ENCODE measurements at places on chromosomes 6 and 20. TPM values are rescaled to one million over a fixed set of nuclear protein-coding genes. Genes with fewer than 3 reads are reported as not detected.

DNA sequence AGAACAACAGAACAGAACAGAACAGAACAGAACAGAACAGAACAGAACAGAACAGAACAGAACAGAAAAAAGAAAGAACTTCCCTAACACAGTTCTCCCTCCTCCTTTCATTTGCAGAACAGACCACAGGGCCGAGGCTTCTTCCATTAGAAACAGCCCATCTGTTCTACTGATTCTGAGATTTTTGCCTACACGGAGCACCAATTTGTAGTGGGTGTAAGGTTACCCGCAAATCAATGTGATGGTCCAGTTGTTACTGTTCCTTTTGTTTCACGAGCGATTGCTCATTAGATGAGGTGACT, 734 bp upstream of the OGFRL1 start:
- peaks cover 8% of the 10 kb centered on the region for H3K4me1 ChIP-seq
- H3K27ac ChIP-seq, result peak overlapping the region; percentile 85
- no peak for DNase-seq
- H3K27me3 ChIP-seq, result no peaks in the 10 kb centered on the region
- no peaks in the 10 kb centered on the region for H3K36me3 ChIP-seq

ISM1 gene
- 1.4 TPM for total RNA-seq

DNA sequence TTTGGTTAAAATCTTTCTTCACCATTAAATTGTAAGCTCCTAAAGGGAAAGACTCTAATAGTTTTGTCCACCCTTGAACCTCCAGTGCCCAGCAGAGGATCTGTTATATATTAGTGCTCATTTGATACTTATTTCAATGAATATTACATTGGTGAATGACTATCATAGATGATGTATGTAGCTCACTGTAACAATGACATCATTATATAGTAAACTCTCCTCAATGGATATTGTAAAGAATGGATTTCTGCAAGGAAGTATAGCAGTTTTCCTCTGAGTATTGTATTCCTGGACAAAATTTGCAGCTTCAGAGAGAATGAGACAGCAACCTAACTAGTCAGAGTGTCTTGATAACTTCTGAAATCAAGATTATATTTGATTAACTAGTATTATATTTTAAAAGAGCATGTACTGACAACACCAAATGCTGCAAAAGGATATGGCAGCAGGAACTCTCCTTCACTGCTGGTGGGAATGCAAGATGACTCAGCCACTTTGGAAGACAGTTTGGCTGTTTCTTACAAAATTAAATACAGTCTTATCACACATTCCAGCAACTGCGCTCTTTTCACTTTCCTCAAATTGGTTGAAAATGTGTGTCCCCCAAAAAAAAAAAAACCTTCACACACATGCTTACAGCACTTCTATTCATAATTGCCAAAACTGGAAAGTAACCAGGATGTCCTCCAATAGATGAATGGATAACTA, 189.8 kb upstream of the OPRM1 start:
- DNase-seq, result no peak
- H3K4me1 ChIP-seq, result no peaks in the 10 kb centered on the region
- H3K36me3 ChIP-seq, result no peaks in the 10 kb centered on the region
- H3K27me3 ChIP-seq, result no peaks in the 10 kb centered on the region

GRCh38 chr6:20538907-20539306, 4.7 kb downstream of the CDKAL1 start:
- H3K27ac ChIP-seq, result no peak overlapping the region
- H3K36me3 ChIP-seq, result peaks cover 20% of the 10 kb centered on the region
- no peaks in the 10 kb centered on the region for H3K27me3 ChIP-seq
- no peak for DNase-seq
- H3K4me3 ChIP-seq, result no peak overlapping the region

DNA sequence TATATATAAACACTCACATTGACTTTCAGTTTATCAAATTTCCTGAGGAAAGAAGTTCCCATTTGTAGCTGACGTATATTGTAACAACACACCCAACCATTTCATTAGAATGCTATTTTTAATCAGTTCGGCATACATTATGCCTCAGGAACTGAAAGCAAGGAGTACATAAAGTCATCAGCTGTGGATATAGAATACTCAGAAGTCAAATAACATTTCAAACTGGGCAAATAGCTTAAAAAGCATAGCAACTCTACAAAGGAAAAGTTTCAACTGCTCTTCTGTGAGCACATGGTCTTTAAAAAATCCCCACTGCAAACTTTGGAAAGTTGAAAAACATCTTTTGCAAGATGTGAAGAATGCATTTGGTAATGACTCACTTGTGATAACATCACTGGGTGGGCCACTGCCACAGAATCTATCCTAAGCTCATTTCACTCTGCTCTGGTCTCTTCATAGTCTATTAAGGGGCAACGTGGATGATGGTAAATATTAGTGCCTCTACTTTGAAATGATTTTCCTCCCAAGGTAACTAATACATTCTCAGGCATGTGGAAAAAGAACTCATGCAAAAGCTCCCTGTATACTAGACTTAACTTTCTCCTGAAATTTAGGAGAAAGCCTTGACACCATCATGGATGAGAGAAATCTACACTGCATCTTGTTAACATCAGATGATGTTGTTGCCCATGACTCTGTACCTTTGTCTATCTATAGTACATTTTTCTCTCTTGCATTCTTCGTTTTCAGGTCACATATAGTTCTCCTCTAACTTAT, 49.2 kb downstream of the FYN start:
- peak overlapping the region; percentile 65 for H3K27ac ChIP-seq
- H3K27me3 ChIP-seq, result no peaks in the 10 kb centered on the region
- peak; percentile 71 for DNase-seq
- peaks cover 17% of the 10 kb centered on the region for H3K4me1 ChIP-seq
- no peak overlapping the region for H3K4me3 ChIP-seq

DNA sequence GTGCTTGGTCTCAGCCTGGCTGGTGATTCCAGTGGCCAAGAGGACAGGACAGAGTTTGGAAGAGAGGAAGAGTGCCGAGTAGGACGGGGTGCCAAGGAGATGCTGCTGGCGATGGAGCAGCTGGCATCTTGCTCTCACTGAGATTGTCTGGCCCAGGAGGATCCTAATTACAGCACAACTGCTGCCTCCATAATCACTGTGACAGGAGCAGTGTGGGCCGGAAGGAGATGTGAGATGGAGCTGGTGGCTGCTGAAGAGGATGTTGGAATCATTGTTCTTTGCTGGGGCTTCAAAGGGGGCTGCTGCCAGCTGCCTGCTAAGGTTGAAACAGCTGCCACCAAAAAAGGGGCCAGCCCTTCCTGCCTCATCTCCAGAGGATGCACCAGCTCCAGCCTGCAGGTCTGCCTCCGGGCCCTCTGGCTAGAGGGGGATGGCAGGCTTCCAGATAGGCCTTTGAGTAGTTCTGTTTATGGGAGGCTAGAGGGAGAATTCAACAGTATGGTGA, 214.4 kb downstream of the RNF144B start:
- H3K27me3 ChIP-seq, result no peaks in the 10 kb centered on the region
- H3K36me3 ChIP-seq, result no peaks in the 10 kb centered on the region
- DNase-seq, result peak; percentile 13
- no peaks in the 10 kb centered on the region for H3K4me1 ChIP-seq
- no peak overlapping the region for H3K27ac ChIP-seq

ULBP3 gene
- 3.9 TPM for total RNA-seq

TULP1 gene
- 0.80 TPM for total RNA-seq

GRCh38 chr6:47919875-47920274, 138.0 kb downstream of the OPN5 start:
- no peak overlapping the region for H3K4me3 ChIP-seq
- H3K27ac ChIP-seq, result no peak overlapping the region
- H3K27me3 ChIP-seq, result no peaks in the 10 kb centered on the region
- H3K4me1 ChIP-seq, result peaks cover 2% of the 10 kb centered on the region
- no peaks in the 10 kb centered on the region for H3K36me3 ChIP-seq
- DNase-seq, result no peak

ADTRP gene
- total RNA-seq, result 0.22 TPM

DNA sequence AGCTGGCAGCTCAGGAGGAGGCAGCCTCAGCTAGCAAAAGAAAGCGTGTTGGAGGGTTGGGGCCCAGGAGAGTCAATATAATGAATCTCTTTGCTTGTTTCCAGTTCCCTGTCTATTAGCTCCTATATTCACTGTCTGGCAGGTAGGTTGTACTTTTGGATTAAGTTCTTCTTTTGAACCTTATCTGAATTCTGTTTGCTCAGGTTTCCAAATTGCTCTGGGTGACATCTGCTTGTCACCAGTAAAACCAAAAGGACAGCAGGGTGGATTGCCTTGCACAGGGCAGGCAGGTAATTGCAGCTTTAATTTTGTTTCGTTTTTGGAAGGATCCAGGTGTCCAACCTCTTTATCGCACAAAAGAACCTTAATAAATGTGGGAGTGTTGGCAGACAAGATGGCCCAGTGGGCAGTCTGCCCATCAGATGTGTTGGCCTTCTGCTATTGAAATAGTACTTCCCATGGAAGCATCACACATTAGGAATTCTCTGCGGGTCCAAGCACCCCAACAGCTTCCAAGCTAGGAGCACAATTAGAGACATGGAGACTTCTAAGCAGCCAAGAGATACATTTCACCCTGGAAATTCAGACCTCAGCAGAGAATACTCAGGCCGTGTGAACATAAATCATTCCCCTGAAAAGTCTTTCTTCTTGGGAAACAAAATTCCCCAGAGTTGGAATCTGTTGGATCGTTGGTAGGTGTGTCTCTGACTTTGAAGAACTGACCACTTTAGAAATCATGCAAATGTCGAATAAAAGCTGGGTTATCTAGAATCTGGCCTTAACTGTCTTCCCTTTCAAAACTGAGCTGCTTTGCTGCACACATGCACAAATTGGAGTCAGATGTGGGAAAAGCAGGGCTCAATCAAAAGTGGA, 286.9 kb upstream of the BMP2 start:
- no peaks in the 10 kb centered on the region for H3K27me3 ChIP-seq
- no peaks in the 10 kb centered on the region for H3K36me3 ChIP-seq
- no peak overlapping the region for H3K4me3 ChIP-seq
- DNase-seq, result peak; percentile 68
- H3K27ac ChIP-seq, result no peak overlapping the region

SLC22A16 gene
- 0.22 TPM for total RNA-seq

GRCh38 chr20:32709632-32710121, 33.6 kb downstream of the COMMD7 start:
- peaks cover 14% of the 10 kb centered on the region for H3K36me3 ChIP-seq
- H3K4me3 ChIP-seq, result no peak overlapping the region
- H3K4me1 ChIP-seq, result no peaks in the 10 kb centered on the region
- H3K27me3 ChIP-seq, result no peaks in the 10 kb centered on the region
- no peak for DNase-seq
- H3K27ac ChIP-seq, result no peak overlapping the region

- no peak overlapping the region for H3K4me3 ChIP-seq
- H3K4me1 ChIP-seq, result no peaks in the 10 kb centered on the region
- no peak for DNase-seq
These were observed 27.4 kb downstream of the KCNQ5 start for GRCh38 chr6:72649032-72649984.

DNA sequence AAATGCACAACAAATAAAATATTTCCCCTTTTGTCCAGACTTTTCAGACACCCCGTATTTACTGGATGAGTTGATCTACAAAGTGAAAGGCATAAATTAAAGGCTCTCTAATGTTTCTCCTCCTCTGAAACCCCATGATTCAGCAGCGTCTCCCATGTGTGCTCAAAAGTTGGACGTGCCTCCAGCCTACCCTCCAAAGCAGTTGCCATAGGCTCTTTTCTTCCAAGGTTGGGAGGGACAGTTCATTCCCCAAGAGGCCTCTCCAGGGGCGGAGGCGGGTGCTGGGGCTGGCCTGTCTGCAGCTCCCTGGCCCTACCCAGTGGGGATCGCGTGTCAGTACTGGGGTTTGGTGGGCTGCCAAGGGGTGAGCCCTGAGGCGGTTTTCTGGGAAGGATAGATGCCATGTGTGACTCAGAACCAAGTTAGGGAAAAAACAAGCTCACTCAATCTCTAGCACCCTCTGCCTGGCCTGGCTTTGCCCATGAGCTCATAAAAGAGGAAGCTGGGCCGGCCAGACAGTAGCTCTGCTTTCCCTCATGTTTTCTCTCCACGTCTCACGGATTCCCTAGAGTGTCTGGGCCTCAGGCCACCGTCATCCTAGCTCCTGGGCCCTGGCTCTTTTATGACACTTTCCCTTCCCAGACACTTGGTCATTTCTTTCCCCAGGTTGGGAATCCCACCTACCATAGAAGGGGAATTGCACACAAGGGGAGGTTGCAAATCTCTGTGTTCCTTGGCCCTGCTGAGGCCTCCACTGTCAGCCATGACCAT, 8.0 kb upstream of the IER3 start:
- no peak overlapping the region for H3K4me3 ChIP-seq
- H3K4me1 ChIP-seq, result peaks cover 25% of the 10 kb centered on the region
- H3K27ac ChIP-seq, result peak overlapping the region; percentile 92
- H3K27me3 ChIP-seq, result no peaks in the 10 kb centered on the region
- H3K36me3 ChIP-seq, result no peaks in the 10 kb centered on the region

DNA sequence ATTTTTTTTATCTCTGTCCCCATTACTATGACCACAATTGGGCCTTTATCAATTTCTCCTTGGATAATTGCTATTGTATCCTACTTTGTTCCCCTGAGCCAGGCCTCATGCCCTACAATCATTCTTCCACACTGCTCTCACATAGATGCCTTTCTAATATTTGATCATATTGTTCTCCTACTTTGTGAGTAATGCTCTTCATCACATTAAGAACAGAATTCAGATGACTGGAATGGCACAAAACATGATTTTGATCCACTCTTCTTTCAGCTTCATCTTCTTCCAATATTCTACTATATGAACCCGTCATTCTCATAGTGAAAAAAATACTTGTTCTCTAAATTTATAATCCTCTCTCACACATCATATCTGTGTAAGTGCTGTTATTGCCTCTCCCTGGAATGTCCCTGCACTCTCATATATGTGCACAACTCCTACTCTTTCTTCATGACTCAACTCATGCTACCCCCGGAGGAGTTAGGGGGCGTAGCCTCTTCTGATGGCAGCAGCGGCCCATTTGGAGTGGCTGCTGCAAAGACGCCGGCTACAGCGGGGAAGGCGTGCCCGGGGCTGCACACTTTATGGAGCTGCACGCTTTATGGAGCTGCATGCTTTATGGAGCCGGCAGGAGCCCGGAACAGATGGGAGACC, 25.3 kb upstream of the HACE1 start:
- no peak for DNase-seq
- H3K27me3 ChIP-seq, result no peaks in the 10 kb centered on the region
- H3K27ac ChIP-seq, result no peak overlapping the region
- no peak overlapping the region for H3K4me3 ChIP-seq
- no peaks in the 10 kb centered on the region for H3K36me3 ChIP-seq

FOXQ1 gene
- 0.04 TPM for total RNA-seq

GRCh38 chr6:41939176-41939847, 2.3 kb downstream of the CCND3 start:
- peak overlapping the region; percentile 81 for H3K27ac ChIP-seq
- peaks cover 62% of the 10 kb centered on the region for H3K4me1 ChIP-seq
- peaks cover 42% of the 10 kb centered on the region for H3K36me3 ChIP-seq
- DNase-seq, result peak; percentile 76

DNA sequence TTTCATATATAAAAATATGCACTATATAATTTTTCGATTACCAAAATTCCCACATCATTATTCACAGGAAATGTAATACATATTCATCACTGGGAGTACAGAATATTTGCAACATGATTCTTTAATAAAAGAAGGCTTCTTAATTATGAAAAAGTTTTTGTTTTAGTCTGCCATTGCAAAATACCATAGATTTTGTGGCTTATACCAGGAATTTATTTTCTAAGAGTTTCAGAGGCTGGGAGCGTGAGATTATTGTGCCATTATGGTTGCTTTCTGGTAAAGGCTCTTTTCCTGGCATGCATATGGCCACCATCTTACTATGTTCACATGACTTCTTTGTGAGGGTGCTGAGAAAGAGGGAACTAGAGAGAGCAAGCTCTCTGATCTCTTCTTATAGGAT, 306.9 kb upstream of the ADGRB3 start:
- no peaks in the 10 kb centered on the region for H3K4me1 ChIP-seq
- H3K36me3 ChIP-seq, result no peaks in the 10 kb centered on the region
- H3K4me3 ChIP-seq, result no peak overlapping the region
- H3K27me3 ChIP-seq, result no peaks in the 10 kb centered on the region
- no peak for DNase-seq

All from muscle of leg (tissue), 16 donors.